H1 (cell line): ENCODE measurements at places on chromosomes 2 and 18. TPM values are rescaled to one million over a fixed set of nuclear protein-coding genes. Genes with fewer than 3 reads are reported as not detected.

The TSPYL6 gene
- total RNA-seq = not detected in 2 replicates

The FAM110C gene
- total RNA-seq = 13.2 and 15.4 TPM in 2 replicates

The GBX2 gene
- 0.89 and 1.2 TPM in 2 replicates for total RNA-seq

The TLX2 gene
- 0.15 and 0.17 TPM in 2 replicates for total RNA-seq

The MC2R gene
- not detected in 2 replicates for total RNA-seq

The SLC9A2 gene
- 0.13 and 0.15 TPM in 2 replicates for total RNA-seq

The KCNK3 gene
- total RNA-seq = 0.11 and 0.30 TPM in 2 replicates

DNA sequence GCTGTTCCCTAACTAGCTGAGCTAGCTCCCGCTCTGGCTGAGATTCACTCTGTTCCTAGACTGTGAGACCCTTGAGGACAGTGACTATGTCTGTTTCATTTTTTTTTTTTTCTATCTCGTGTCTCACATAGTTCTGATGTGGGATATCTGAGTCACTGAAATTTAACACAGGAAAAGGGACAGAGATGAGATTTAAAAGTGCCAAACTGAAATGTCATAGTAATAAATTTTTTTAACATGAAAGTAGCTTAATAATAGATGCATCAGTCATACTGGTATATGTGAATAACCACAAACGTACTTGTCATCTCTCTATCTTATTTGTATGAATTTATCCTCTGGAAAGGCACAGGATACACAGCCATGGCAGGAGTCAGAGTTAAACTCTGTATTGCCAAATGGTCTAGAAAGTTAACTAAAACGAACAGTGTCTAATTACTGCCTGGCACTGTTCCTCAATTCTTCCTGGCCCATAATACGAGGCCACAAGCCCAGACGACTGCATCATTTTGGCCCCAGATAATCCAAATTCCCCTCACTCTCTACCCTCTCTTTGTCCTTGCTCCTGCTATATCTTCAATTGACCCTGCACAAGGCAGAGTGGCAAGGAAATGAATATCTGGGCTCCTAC, 87.5 kb downstream of the SATB2 start:
- no peak overlapping the region for H3K27ac ChIP-seq
- H3K4me3 ChIP-seq = no peak overlapping the region
- H3K27me3 ChIP-seq = no peaks in the 10 kb centered on the region
- no peaks in the 10 kb centered on the region for H3K4me1 ChIP-seq

GRCh38 chr2:30684516-30684915, 122.7 kb downstream of the CAPN13 start:
- no peak overlapping the region for H3K4me3 ChIP-seq
- no peak for DNase-seq
- no peaks in the 10 kb centered on the region for H3K36me3 ChIP-seq
- no peak overlapping the region for H3K27ac ChIP-seq
- no peaks in the 10 kb centered on the region for H3K4me1 ChIP-seq

- H3K36me3 ChIP-seq = no peaks in the 10 kb centered on the region
- DNase-seq = no peak
- no peak overlapping the region for H3K4me3 ChIP-seq
- no peaks in the 10 kb centered on the region for H3K4me1 ChIP-seq
- no peak overlapping the region for H3K27ac ChIP-seq
Observed at GRCh38 chr2:118986738-118987137, 44.7 kb downstream of the MARCO start.

DNA sequence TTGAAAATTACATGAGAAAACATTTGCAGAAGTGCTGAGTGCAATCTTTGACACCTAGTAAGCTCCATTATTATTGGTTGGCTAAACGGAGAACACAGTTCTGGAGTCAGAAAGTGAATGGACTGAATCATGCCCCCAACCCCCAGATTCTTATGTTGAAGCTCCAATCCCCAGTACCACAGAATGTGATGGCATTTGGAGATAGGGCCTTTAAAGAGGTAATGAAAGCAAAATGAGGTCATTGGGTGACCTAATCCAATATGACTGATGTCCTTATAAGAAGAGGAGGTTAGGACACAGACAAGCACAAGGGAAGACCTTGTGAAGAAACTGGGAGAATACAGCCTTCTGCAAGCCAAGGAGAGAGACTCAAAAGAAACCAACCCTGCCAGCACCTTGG, 200.9 kb upstream of the EPAS1 start:
- no peaks in the 10 kb centered on the region for H3K36me3 ChIP-seq
- no peak overlapping the region for H3K27ac ChIP-seq
- no peak for DNase-seq
- H3K27me3 ChIP-seq = no peaks in the 10 kb centered on the region
- H3K4me1 ChIP-seq = peaks cover 2% of the 10 kb centered on the region; the same call in 1 of the 2 replicates

GRCh38 chr2:130375291-130376266, 19.7 kb downstream of the PTPN18 start:
- H3K36me3 ChIP-seq = no peaks in the 10 kb centered on the region
- H3K27me3 ChIP-seq = peaks cover 2% of the 10 kb centered on the region; the same call in 1 of the 2 replicates
- no peak overlapping the region for H3K27ac ChIP-seq

DNA sequence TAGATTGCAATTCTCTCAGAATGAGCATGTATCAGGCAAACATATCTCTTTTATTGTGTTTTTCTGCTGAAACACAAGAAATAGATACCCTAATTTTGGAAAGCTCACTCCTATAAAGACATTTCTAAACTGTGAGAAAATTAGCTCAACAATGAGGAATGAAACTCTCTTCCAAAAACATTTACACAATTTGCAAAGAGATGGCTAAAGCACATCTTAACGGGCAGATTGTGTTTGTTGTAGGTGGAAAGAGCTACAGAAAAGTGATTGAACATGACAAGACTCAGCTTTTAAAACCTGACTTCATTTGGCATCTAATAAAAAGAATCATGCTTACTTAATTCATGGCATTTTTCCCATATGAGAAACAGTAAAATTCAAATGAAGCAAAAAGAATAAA, 175.0 kb upstream of the SLC39A10 start:
- no peak overlapping the region for H3K27ac ChIP-seq
- H3K36me3 ChIP-seq = no peaks in the 10 kb centered on the region

GRCh38 chr2:70340761-70341476, 39.1 kb upstream of the FAM136A start:
- no peak overlapping the region for H3K4me3 ChIP-seq
- no peak for DNase-seq
- H3K27me3 ChIP-seq = no peaks in the 10 kb centered on the region
- H3K4me1 ChIP-seq = no peaks in the 10 kb centered on the region
- H3K27ac ChIP-seq = no peak overlapping the region

DNA sequence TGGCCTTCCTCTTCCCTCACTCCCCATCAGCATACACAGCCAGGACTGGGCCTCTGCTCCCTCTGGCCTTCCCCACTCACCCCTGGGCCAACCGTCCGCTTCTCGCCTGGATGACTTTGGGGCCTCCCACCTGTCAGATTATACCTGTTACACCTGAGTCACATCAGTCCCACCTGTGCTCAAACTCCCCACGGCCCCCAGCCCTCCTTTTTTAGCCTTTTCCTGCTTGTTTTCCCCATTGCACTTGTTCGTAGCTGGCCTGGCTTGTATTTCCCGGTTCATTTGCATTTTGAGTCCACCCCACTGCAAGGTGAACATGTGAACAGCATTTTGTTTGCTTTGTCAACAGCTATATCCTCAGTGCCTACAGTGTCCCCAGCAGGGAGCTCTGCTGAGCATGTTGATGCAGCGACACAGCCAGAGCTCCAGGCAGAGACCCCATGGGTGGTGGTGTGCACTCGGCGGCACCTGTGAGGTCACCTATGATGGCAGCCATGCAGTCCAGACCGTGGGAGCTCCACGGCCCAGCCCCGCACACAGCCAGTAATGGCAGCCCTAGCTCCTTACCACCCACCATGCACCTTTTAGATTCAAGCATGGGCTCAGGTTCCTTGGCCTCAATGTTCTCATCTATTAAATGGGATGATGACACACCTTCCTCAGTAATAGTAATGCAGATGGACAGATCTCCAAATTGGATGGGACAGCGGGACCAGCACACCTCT, 276.4 kb upstream of the HS6ST1 start:
- no peaks in the 10 kb centered on the region for H3K4me1 ChIP-seq
- no peaks in the 10 kb centered on the region for H3K36me3 ChIP-seq
- DNase-seq = no peak
- no peaks in the 10 kb centered on the region for H3K27me3 ChIP-seq
- H3K27ac ChIP-seq = no peak overlapping the region
- H3K4me3 ChIP-seq = no peak overlapping the region

- no peak for DNase-seq
- no peaks in the 10 kb centered on the region for H3K27me3 ChIP-seq
- no peak overlapping the region for H3K4me3 ChIP-seq
- H3K36me3 ChIP-seq = peaks cover 6% of the 10 kb centered on the region; the same call in 1 of the 2 replicates
- no peak overlapping the region for H3K27ac ChIP-seq
Observed at GRCh38 chr2:179106676-179107428, 56.9 kb upstream of the CCDC141 start.

DNA sequence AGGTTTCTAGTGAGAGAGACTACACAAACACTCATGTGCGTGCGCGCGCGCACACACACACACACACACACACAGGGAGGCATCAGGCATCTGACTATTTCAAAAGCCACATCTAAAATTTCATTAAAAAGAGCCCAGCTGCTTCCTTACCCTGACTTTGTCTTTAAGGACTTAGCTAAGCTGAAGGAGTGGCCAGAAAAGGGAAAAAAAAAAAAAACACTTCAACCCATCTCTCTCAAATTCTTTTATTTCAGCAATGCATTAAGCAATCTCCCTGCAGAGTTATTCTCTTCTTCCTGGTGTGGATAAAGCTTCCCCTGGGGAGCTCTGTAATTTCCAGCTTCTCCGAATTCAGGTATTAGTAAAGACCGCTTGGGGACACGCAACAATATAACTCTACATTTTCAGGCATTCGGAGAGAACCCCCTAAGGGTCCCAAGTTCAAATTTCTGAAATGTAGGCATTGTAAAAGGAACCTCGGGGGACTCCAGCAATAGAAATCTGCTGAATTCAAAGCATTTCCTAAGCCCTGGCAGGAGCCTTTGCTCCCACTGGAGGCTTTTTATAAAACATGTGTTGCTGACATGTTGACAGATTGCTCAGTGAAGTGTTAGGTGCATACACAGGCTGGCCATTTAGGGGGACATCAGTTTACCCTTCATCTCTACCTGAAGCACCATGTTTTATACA, 67.0 kb downstream of the ZNF521 start:
- no peaks in the 10 kb centered on the region for H3K36me3 ChIP-seq
- H3K27ac ChIP-seq = no peak overlapping the region
- H3K27me3 ChIP-seq = no peaks in the 10 kb centered on the region
- H3K4me1 ChIP-seq = peaks cover 8% of the 10 kb centered on the region

- H3K4me1 ChIP-seq = peaks cover 7% of the 10 kb centered on the region; the same call in 1 of the 2 replicates
- no peak overlapping the region for H3K27ac ChIP-seq
Observed at GRCh38 chr2:100106460-100106859, 35.9 kb downstream of the AFF3 start.
